ENCODE measurements at places on chromosomes 2 and 18.

GRCh38 chr18:80037869-80038630 is 3.8 kb downstream of the RBFA start:
- no peak for DNase-seq

DNA sequence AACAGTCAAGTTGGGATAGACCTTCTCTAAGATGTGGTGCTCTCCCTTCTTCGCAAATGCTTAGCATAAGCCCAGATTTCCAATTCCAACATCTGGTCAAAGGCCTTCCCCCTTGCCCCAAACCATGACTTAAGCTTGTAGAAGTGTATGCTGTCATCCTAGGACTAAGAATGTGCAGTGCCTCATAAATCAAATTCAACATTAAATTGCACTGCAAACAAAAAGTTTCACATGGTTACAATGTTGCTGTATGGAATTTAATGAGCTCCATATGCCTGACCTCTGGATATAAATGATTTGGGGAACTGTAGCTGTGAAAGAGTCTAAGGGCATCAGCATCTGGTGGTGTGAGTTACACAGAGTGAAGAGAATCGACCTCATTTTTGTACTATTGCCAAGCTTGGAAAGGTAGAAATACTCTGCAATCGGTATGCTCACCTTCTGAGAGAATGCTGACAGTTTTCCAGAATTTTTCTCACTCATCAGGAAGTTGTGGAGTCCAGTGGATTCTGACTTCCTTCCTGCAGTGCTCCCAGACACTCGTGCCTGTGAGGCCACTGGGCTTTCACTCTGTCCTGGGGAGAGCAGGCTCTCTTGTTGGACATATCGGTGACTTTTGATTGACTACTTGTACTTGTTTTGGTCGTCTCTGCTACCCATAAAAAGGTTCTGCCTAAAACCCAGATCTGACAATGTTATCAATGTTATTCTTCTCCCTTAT is 40.6 kb downstream of the FASTKD2 start:
- no peak for DNase-seq

DNA sequence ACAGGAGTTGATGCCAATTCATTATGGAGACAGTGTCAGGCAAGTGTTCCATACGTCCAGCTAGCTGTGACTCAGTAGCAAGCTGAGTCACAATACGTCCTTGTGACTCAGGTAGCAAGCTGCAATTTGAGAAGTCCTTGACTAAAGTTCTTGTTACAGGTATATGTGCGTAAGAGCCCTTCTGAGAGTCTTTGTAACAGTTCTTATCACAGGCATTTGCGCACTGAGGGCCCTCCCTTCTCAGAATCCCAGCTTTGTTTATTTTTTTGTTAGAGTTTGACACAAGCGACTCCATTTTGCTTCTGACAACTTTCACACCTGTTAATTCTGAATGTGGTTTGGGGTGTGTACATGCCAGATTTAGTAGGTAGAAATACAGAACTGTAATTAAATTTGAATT is 20.1 kb upstream of the ACMSD start:
- no peak for DNase-seq

DNA sequence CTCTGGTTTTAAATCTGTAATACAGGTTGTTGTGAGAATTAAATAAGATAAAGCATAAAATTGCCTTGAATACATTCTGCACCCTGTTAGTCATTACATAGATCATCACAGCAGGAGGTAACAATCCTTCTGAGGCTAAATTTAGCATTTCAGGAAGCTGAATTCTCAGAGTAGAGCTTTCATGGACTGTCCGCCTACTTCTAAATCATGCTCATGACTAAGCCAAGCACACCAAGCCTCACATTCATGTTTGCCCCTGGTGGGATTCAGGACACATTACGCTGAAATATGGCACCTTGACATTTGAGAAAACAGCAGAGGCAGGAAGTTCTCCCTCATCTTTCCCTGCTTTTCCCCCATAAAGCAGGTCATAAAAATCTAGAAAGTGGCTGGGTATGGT is 16.6 kb upstream of the PIK3C3 start:
- no peak for DNase-seq

DNA sequence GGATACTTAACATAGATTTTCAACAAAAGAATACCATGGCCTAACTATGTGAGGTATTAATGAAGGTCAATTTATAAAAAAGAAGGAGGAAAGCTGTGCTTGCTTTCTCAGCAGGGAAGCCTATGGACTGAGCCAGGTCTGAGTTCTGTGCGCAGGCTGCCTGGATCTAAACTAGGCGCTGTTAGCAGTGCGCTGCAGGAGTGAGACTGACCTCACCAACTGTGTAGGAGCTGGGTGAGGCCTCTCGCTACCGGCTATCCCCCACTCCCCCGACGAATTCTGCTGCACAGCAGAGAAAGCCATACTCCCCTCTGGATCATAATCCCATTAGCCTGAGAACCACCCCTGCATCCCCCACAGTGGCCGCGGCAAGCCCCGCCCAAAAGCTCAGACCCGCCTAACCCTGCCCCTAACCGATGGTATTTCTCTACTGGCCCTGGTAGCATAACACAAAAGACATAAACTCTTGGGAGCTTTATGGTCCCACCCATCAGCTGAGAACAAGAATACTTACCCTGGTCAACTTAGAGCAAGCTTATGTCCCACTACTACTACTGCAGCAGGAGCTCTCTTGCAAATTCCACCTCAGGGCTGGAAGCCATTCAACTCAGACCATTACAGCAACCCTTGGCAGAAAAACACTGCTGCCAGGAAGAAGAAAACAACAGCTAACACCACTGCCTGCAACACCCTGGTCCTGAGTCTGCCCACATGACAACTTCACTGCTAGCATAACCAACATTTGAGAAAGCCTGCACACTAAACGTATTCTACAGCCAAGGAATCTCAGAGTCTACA is 28.0 kb downstream of the SULT1C2 start:
- no peak for DNase-seq

- DNase-seq: no peak
These were observed 91.5 kb downstream of the PID1 start for GRCh38 chr2:229179628-229180027.

GRCh38 chr2:37274359-37274965 is 43.0 kb downstream of the NDUFAF7 start:
- DNase-seq: no peak

DNA sequence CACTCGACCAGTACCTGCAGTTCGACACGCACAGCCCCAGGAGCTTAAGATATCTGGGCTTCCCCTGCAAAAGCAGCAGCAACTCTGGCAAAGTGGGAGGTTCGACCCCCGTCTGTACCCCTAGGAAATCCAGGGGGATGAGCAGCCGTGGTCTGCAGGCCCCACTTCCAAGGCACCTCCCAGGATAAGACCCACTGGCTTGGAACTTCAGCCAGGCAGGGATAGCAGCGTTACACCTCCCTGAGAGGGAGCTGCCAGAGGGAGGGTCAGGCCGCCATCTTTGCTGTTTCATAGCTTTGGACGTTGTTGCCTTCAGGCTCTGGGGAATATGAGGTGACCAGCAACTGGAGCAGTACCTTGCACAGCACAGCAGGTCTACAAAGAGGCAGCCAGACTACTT is 351.1 kb downstream of the SOX11 start:
- no peak for DNase-seq

- DNase-seq: no peak
These were observed 13.3 kb upstream of the DUSP2 start for GRCh38 chr2:96158554-96158940.

GRCh38 chr2:24208490-24208889 is 33.6 kb downstream of the FAM228A start:
- DNase-seq: no peak

GRCh38 chr2:129812071-129812470 is 167.4 kb upstream of the RAB6C start:
- DNase-seq: peak; percentile 32

DNA sequence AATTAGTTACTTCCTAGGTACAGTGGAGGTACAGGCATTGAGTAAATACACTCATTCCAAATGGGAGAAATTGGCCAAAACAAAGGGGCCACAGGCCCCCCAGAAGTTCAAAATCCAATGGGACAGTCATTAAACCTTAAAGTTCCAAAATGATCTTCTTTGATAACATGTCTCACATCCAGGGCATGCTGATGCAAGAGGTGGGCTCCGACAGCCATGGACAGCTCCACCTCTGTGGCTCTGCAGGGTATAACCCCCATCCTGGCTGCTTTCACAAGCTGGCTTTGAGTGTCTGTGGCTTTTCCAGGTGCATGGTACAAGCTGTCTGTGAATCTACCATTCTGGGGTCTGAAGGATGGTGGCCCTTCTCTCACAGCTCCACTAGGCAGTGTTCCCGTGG is 488.7 kb downstream of the DCDC2C start:
- no peak for DNase-seq
